ENCODE measurements at places on chromosomes 6 and 20.

DNA sequence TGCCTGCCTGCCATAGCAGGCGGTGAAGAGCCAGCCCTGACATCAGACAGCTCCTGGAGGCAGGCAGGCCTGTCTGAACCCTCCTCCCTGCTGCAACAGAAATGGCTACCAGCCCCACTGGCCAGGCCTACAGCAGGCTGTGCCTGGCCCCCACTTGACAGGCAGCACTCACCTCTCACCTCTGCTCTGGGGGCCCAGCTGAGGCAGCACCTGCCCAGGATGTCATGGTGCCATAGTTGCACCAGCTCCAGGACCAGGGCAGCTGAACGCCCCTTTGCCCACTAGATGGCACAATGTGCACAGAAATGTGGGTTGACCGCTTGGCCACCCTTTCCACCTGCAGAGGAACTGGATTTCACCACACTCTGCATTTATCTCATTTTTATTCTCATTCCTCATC is 30.6 kb downstream of the MRPL14 start:
- peak; percentile 59 for DNase-seq

DNA sequence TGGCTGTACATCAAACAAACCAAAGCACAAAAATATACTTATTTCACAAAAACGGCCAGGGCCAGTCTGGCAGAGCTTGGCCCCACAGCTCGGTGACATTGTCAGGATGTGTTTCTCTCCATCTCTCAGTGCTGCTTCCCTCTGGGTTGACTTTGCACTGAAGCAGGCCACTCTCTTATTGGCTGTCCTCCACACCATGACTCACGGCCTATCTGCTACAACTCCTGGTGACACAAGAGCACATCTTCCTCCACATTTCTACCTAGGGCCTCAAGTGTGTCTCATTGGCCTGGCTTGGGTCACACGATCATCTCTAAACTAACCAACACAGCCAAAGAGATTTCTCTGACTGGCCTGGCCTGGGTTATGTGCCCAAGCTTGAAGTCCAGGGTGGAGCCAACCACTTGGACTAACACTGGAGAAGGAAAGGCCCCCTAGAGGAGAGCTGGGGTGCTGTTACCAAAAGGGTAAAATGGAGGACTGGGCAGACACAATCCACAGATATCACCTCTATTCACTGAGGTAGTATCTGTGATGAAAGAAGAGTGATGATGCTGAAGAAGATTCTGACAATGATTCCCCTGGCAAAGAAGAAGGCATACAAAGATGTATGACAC is 159.8 kb upstream of the TSHZ2 start:
- no peak for DNase-seq

DNA sequence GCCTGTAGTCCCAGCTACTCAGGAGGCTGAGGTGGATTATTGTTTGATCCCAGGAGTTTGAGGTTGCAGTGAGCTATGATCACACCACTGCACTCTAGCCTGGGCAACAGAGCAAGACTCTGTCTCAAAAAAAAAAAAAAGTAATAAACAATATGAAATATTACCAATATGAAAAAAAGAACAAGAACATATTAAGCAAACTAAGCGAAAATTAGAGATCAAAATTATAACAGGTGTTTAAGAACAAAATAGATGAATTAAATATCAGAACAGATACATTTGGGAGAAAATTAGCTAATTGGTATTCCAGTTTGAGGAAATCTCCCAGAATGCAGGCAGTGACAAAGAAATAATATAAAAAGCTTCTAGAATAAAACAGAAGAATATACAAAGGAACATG is 23.3 kb downstream of the GLO1 start:
- no peak for DNase-seq

DNA sequence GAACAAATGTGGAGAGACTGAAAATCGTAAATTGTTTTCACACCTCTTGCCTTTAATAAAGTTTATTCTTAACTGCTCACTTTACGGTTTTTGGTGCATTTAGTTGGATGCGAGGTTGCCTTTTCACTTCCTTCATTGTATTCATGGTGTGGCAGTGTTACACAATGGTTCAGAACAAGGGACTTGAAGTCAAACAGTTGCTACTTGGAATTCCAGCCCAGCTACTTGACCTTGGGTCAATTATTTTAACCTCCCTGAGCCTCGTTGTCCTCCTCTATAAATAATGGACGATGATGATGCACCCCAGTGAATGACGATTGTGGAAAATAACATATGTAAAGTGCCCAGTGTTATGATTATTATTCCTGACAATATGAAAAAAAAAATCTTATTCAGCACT is 72.3 kb downstream of the CARMIL1 start:
- no peak for DNase-seq

DNA sequence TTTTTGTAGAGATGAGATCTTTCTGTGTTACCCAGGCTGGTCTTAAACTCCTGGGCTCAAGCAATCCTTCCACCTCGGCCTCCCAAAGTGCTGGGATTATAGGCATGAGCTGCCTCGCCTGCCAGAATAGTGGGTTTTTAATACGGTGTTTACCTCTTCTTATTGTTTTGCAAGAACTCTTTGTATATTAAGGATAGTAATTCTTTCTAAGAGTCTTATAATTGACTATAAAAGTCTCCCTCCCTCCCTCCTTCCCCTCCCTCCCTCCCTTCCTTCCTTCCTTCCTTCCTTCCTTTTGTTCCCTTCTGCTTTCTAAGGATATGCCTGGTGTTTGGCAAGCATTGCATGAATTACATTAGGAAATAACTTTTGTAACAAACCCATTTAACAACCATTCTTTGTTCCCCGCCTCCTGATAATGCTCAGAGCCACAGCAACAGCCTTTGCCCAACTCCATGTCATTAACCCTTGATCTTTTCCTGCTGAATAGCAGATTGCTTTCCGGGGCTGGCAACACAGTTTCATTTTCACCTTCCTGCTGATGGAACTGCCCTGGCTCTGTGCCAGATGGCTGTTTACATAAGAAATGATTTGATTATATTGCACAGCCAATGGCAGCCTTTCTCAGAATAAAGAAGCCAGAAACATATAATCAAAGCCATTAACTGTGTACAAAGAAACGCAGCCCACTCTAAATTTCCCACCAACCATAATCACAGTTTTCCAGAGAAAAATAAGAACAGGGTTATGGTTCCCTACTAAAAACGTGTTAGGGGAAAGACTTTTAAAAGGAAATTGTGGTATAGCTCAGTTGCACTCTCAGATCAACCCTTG is 143.7 kb upstream of the PTPN1 start:
- peak; percentile 48 for DNase-seq

DNA sequence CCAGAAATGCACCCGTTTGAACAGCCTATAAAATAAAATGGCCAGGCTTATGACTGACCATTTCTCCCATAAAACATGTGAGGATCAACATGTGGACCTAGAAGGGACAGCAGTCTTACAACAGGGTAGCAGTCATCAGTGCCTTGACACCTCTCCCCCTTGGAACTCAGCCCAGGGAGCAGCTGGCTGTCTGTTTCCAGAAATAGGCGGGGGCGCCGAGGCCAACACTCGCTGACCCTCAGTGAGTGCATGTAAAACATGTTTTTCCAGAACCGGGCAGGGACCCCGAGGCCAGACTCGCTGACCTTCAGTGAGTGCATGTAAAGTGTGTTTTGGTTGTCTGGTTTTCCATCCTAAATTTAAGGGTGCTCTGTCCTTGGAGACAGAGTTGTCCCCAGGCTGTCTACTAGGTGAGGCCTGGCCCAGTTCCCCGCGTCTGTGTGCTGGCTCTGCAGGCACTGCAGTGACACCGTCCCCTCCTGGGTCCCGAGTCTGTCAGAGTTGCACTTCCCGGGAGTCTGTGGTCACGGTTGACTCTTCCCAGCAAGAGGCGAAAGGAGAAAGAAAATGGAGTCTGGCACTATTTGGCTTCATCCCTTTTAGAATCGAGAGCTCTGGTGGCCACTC is 19.8 kb upstream of the ADRM1 start:
- DNase-seq = no peak

Measured in activated T-helper 1 cell treated with anti-CD3 and anti-CD28 coated beads, Interleukin-12 subunit alpha, Interleukin-12 subunit beta, Interleukin-2, Interleukin-4 antibody, amounts not matched to agents 30 ng/mL and 10 ng/mL and 1 ng/mL, durations not matched to agents 14 hours and 24 hours and 36 hours (primary cell).